Airway epithelial cell (primary cell): ENCODE measurements at places on chromosomes 6 and 20. TPM values are rescaled to one million over a fixed set of nuclear protein-coding genes. Genes with fewer than 3 reads are reported as not detected.

ADGRF1 gene
- 23.5 and 24.3 TPM in 2 replicates for total RNA-seq

RARS2 gene
- 21.4 and 21.6 TPM in 2 replicates for total RNA-seq

TOX2 gene
- total RNA-seq, result 1.3 and 1.6 TPM in 2 replicates

PPP1R16B gene
- total RNA-seq, result under 0.01 TPM in 1 of 2 replicates, not detected in the other

OLIG3 gene
- total RNA-seq, result not detected in 2 replicates
